ENCODE measurements at places on chromosomes 6 and 20. TPM values are rescaled to one million over a fixed set of nuclear protein-coding genes. Genes with fewer than 3 reads are reported as not detected.

DNA sequence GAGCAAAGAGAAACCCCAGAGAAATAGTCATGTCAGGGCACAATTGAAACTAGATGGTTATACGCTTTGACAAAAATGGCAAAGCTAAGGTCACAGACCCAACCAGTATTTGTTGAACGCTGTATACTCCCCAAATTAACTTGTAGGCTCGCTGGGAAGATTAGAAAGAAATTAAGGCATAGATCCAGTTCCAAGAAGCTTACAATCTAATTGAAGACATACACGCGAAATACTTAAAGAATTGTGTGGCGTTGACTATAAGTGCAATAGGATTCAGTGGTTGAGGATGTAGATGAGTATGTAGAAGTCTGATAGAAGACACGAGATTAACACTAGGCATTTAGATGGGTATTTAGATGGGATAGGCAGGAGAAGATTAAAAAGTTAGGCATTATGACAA, 525 bp downstream of the FAM229B start:
- no peaks in the 10 kb centered on the region for H3K27me3 ChIP-seq
- H3K4me3 ChIP-seq: peak overlapping the region; percentile 67
- no peaks in the 10 kb centered on the region for H3K36me3 ChIP-seq
- no peaks in the 10 kb centered on the region for H3K4me1 ChIP-seq
- no peak for DNase-seq

- DNase-seq: no peak
- H3K36me3 ChIP-seq: no peaks in the 10 kb centered on the region
- no peaks in the 10 kb centered on the region for H3K4me1 ChIP-seq
- no peaks in the 10 kb centered on the region for H3K27me3 ChIP-seq
- H3K4me3 ChIP-seq: no peak overlapping the region
These were observed 61.2 kb upstream of the SIRPA start for GRCh38 chr20:1833728-1834726.

Gene ADGB
- not detected for total RNA-seq

DNA sequence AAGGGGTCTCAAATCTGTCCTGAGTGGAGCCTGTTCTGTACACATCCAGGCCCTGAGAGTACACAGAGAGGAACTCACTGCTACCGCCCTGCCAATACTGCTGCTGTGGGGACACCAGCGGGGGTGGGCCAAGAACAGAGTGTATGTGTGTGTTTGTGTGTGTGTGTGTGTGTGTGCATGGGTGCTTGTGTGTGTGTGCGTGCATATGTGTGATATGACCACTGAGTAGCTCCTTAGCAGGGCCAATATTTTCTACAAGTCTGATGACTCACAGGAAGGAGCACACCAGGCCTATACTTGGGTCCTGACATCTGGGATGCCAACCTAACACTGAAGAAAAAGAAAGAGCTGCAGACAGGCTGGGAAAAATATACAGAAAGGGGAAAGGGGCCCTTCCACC, 1.4 kb downstream of the RAET1E start:
- DNase-seq: peak; percentile 37
- no peaks in the 10 kb centered on the region for H3K36me3 ChIP-seq
- H3K4me3 ChIP-seq: no peak overlapping the region

- no peaks in the 10 kb centered on the region for H3K4me1 ChIP-seq
- H3K36me3 ChIP-seq: no peaks in the 10 kb centered on the region
- H3K27ac ChIP-seq: no peak overlapping the region
- DNase-seq: no peak
These were observed 113.9 kb downstream of the ADAT2 start for GRCh38 chr6:143336446-143337152.

Gene GJA10
- not detected for total RNA-seq

GRCh38 chr6:11054722-11055121, 10.6 kb upstream of the ELOVL2 start:
- H3K4me3 ChIP-seq: no peak overlapping the region
- H3K27me3 ChIP-seq: no peaks in the 10 kb centered on the region
- no peak for DNase-seq
- H3K4me1 ChIP-seq: no peaks in the 10 kb centered on the region
- H3K36me3 ChIP-seq: no peaks in the 10 kb centered on the region

DNA sequence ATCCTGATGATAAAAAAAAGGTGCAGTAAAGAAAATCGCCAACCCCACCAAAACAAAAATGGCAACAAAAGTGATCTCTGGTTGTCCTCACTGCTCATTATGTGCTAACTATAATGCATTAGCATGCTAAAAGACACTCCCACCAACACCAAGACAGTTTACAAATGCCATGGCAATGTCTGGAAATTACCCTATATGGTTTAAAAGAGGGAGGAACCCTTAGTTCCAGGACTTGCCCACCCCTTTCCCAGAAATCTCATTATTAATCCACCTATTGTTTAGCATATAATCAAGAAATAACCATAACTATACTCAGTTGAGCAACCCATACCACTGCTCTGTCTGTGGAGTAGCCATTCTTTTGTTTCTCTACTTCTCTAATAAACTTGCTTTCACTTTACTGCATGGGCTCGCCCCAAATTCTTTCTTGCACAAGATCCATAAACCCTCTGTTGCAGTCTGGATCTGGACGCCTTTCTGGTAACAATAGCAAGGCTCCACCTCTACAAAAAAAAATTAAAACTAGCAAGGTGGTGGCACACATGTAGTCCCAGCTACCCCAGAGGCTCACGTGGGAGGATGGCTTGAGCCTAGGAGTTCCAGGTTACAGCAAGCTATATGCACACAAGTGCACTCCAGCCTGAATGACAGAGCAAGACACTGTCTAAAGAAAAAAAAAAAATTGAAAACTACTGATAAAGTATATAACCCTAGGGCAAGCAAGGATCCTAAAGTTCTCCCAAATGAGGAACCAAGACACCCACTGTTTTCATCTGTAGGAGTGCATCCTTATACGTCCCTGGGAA, 278.8 kb upstream of the JARID2 start:
- no peak overlapping the region for H3K27ac ChIP-seq
- no peaks in the 10 kb centered on the region for H3K36me3 ChIP-seq
- DNase-seq: no peak
- no peak overlapping the region for H3K4me3 ChIP-seq
- H3K4me1 ChIP-seq: no peaks in the 10 kb centered on the region

GRCh38 chr20:9040863-9041524, 27.9 kb upstream of the PLCB4 start:
- no peaks in the 10 kb centered on the region for H3K4me1 ChIP-seq
- H3K4me3 ChIP-seq: no peak overlapping the region
- no peak for DNase-seq
- no peaks in the 10 kb centered on the region for H3K27me3 ChIP-seq
- H3K36me3 ChIP-seq: no peaks in the 10 kb centered on the region
- no peak overlapping the region for H3K27ac ChIP-seq

DNA sequence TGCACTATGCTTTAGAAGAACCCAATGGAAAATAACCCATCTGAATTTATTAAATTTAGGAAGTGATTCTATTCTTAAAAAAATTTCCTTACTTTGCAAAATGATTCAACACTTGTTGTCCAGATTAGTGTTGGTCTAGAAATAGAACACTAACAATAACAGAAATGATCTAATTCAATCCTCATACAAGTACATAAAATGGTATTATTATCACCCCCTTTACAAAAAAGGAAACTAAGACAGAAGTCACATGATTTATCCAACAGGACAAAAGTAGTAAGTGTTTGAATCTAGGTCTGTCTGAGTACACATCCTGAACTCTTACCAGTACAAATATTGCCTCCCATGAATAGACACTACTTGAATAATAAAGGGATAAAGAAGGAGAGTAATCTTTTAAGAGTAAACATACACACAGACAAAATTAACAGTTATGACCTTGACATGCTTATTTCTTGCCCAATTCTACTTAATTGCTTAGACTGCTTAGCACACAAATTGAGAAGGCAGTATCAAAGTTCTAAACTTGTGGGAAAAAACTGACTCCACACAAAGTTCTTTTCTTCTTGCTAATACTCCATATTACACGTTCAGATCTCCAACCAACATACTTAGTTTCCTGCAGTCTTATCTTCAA, 195.4 kb upstream of the RUNX2 start:
- no peak overlapping the region for H3K27ac ChIP-seq
- H3K4me1 ChIP-seq: no peaks in the 10 kb centered on the region
- DNase-seq: no peak

Gene LHFPL5
- total RNA-seq: not detected

Gene HINT3
- total RNA-seq: 29.5 TPM

GRCh38 chr6:15232836-15233510, 12.9 kb upstream of the JARID2 start:
- no peak overlapping the region for H3K4me3 ChIP-seq
- H3K27ac ChIP-seq: no peak overlapping the region
- H3K36me3 ChIP-seq: no peaks in the 10 kb centered on the region
- DNase-seq: no peak
- H3K27me3 ChIP-seq: no peaks in the 10 kb centered on the region

- no peak for DNase-seq
- H3K27me3 ChIP-seq: no peaks in the 10 kb centered on the region
- peak overlapping the region; percentile 68 for H3K4me3 ChIP-seq
- H3K36me3 ChIP-seq: no peaks in the 10 kb centered on the region
- H3K27ac ChIP-seq: no peak overlapping the region
- H3K4me1 ChIP-seq: no peaks in the 10 kb centered on the region
These were observed 60.0 kb upstream of the EPB41L1 start for GRCh38 chr20:36094497-36094896.

DNA sequence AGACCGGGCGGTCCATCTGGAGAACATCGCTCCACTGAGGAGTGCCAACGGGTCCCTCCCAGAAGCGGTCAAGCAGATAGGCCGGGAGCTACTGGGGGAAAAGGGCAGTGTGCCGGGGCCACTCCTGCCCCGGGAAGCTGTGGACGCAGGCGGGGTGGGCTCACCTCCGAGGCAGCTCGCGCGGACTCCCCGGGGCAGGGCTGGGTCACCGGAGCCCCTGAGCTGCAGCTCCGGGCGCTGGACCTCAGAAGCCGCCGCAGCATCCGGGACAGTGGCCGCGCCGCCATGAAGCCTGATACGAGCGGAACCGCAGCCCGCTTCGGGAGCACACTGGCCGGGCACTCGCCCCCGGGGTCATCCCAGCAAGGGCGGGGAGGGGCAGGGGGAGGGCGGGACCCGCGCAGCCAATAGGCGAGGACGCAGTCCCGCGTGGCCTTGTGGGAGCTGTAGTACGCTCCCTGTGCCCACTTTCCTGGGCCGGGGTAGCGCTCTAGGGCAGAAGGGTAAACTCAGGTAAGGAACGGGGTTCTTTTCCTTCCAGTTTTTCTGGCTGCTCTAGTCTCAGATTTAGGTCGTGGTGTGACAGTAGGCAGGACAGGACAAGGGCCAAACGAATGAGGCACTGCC, at the start of gene MOCS1:
TSS of gene MOCS1 (minus strand) at position 332 of the 627 bp plus-strand sequence. CDS start at position 287, 45 bp downstream.
- peak within 1 kb of the TSS; percentile 57 for H3K4me3 ChIP-seq
- peak within 1 kb of the TSS; percentile 63 for H3K27ac ChIP-seq
- no peaks in the 10 kb centered on the region for H3K4me1 ChIP-seq
- no peaks in the 10 kb centered on the region for H3K36me3 ChIP-seq
- DNase-seq: peak; percentile 59

Gene RIPOR2
- total RNA-seq: 23.7 TPM

DNA sequence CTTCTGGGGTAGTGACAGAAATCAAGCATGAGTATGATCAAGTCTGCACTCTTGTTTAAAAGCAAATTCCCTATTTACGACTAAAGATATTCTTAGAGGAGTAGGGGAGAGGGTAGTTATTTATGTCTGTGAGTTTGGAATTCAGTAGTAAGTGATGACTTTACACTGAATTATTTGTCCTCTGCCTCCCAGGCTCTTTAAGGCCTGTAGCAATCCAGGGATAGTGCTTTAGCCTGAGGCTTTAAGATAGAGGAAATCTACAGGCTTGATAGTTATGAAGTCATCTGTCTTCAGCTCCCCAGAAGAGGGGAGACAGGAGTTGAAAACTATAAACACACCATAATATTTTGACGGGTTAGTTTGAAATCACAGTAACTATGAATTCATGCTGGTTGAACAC, 664.5 kb downstream of the EPM2A start:
- no peak for DNase-seq
- no peaks in the 10 kb centered on the region for H3K4me1 ChIP-seq
- no peak overlapping the region for H3K4me3 ChIP-seq
- no peak overlapping the region for H3K27ac ChIP-seq

DNA sequence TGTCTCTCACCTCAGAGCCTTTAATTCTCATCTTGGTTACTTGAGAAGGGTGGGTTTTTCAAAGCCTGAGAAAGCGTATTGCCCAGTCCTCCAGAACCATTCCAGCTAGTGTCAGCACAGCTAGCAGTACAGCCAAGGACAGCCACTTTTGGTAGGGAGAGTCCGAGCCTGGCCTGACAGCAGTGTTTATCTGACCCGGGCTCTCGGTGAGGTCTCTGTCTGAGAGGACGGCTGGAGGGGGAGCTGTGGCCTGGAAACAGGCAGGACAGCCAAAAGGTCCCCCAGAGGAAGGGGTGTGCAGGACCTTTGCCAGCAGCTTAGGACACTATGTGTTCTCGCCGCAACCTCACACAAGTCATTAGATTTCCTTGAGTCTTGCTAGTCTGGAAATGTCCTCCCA, 38.8 kb downstream of the LYRM2 start:
- H3K36me3 ChIP-seq: no peaks in the 10 kb centered on the region
- H3K4me3 ChIP-seq: no peak overlapping the region
- H3K27ac ChIP-seq: no peak overlapping the region
- no peaks in the 10 kb centered on the region for H3K4me1 ChIP-seq

Gene EYA4
- 7.3 TPM for total RNA-seq

GRCh38 chr6:80667006-80667405, 560.5 kb downstream of the BCKDHB start:
- H3K36me3 ChIP-seq: no peaks in the 10 kb centered on the region
- no peak overlapping the region for H3K27ac ChIP-seq
- H3K27me3 ChIP-seq: no peaks in the 10 kb centered on the region
- H3K4me3 ChIP-seq: no peak overlapping the region
- no peaks in the 10 kb centered on the region for H3K4me1 ChIP-seq

DNA sequence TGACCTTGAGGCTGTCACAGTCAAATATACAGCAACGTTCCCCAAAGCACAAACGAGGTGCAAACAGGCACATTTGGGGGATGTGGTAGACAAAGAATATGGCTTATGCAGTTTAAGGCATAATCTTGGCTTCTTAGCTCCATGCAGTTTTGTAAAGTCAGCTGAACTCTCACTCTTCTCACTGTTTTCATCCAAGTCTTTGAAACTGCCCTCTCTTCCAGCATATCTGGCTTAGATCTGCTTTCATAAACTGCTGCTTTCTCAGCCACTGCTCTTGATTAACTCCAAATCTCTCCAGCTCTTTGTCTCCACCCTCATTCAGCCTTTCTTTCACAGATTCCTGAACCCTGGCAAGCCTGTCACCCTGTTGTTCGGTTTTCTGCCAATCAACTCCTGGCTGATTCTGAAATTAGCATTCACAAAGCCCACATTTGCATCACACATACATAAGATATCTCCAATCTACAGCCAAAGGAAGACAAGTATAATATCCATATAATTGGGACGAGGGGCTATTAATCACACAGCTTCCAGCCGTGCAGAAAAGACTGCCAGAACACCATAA, 301.1 kb upstream of the RNF217 start:
- no peak for DNase-seq
- no peaks in the 10 kb centered on the region for H3K4me1 ChIP-seq
- H3K4me3 ChIP-seq: no peak overlapping the region
- no peaks in the 10 kb centered on the region for H3K36me3 ChIP-seq
- no peaks in the 10 kb centered on the region for H3K27me3 ChIP-seq
